Natural killer cell (primary cell): ENCODE measurements at places on chromosomes 2 and 18.

GRCh38 chr18:43744960-43745745 lies 467.9 kb upstream of the SYT4 start:
- DNase-seq: no peak

DNA sequence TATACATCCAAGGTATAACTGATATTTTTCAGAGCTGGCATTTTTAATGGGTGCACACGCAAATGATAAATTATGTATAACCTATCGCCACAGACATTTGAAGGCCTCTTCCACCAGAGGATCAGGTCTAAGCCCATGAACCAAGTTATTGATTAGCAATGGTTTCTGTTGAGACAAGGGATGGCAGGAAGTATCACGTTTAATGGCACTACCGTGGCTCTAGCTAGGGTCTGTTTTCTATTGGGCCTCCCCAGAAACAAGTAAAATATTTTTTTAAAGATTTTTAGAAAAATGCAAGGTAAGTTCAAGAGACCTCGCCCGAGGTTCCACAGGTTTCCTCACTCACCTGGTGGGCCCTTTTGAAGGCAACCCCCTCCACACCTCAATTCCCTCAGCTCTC lies 667 bp downstream of the GFPT1 start:
- DNase-seq: no peak

GRCh38 chr2:151176661-151177060 lies 85.0 kb downstream of the RBM43 start:
- no peak for DNase-seq

- no peak for DNase-seq
Measured at GRCh38 chr2:219596954-219597551, 604 bp upstream of the STK11IP start.

- no peak for DNase-seq
Measured at GRCh38 chr2:30272761-30273573, 41.6 kb downstream of the LBH start.

GRCh38 chr2:157876066-157876785 lies at the start of gene ACVR1:
Gene ACVR1, minus strand, starts transcription at chr2:157876330. Its CDS starts 76,837 bp downstream, at chr2:157799493.
- DNase-seq: peak; percentile 62

DNA sequence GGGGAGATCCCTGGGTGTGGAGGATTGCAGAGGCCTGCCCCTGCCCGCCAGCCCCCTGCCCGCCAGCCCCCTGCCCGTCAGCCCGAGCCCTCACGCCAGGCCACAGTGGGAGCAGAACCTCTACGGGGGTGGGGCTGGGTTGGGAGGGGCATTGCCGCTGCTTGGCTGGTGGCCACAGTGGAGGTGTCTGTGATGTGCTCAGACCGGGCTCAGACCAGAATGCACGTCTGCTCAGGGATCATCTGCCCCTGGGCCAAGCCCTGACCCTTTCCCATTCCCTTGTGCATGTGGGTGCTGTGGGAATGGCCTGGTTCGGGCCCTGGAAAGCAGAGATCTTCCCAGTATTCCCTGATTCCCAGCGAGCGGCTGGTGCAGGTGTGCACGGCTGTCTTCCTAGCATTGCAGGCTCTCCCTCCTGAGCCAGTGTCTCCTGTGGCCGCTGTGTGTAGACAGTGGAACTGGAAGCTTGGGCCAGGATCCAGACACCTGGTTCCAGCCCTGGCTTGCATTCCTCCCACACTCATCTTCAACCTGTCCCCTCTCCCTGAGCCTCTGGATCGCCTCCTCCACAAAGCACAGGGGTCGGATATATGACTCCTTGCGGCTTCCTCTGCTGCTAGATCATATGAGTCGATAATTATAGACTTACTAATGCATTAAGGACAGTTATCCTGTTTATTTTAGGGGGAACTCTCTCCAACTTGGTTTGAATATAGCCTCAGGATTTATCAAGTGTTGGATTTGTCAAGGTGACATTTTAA lies 161.6 kb downstream of the LDLRAD4 start:
- DNase-seq: no peak

DNA sequence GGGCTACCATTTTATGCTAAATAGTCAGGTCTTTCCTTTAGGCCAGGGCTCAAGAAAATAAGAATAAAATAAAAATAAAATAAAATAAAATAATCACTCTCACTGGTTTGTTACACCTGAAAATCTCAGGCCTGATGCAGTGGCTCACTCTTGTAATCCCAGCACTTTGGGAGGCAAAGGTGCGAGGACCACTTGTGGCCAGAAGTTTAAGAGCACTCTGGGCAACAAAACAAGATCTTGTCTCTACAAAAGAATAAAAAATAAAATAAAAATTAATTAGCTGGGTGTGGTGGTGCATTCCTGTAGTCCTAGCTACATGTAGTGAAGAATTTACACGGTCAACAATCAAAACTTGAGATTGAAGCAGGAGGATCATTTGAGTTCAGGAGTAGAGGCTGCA lies 159.4 kb downstream of the NRXN1 start:
- no peak for DNase-seq

- no peak for DNase-seq
Measured at GRCh38 chr2:107721586-107721985, 105.1 kb upstream of the RGPD4 start.

- no peak for DNase-seq
Measured at GRCh38 chr18:48831802-48832201, 119.0 kb downstream of the SMAD7 start.

GRCh38 chr2:47002480-47003381 lies 87.1 kb upstream of the MCFD2 start:
- DNase-seq: peak; percentile 15

GRCh38 chr2:138036522-138036921 lies 72.2 kb downstream of the HNMT start:
- no peak for DNase-seq

- DNase-seq: no peak
Measured at GRCh38 chr2:33529771-33530481, 53.5 kb downstream of the RASGRP3 start.

GRCh38 chr2:112683550-112684414 lies 37.0 kb upstream of the NT5DC4 start:
- no peak for DNase-seq

- DNase-seq: peak; percentile 51
Measured at GRCh38 chr18:48676756-48677368, 138.0 kb downstream of the CTIF start.

GRCh38 chr18:77505499-77505898 lies 255.9 kb downstream of the GALR1 start:
- no peak for DNase-seq
